ENCODE measurements at places on chromosomes 3 and 15.

DNA sequence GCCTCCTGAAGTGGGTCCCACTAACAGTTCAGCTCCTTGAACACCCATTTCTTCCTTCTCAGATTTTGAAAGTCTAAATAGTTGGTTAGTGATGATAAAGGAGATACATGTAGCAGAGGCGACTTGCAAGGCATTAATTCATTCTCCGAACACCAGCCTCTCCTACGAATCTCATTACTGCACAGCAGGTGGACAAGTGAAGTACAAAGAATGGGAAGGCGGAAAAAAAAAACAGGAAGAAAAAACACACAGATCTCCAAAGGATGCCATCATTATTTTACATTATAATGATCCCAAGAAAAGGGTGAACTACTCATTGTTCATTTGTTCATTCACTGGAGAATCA lies 276.5 kb downstream of the MAGI1 start:
- no peak for DNase-seq

DNA sequence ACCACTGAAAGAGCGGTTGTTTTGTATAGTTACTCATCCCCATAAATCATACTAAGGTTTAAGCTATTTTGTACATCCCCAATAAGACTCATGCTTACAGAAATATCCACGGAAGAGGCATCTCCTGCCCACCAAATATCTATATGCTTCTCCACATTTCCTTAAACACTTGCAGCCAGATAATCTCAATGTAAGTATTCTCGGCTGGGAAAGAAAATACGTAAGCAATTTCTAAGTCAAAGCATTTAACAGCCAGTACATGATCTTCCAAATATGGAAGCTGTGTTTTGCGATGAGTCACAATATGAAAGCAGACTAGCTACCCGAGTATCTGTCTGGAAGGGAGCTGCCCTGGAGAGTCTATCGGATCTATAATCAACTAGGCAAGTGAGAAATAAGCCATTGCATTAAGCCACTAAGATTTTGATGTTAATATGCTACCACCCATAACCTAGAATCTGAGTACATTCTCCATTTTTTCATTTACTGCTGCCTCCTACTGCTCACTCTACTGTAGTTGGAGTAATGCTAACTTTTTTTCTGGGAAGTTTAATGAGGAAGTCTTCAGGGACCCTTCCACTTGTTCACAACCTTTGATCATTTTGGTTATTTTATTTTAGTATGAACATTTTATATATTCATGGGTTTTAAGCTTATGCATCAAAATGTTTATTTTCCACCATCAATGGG lies 26.9 kb upstream of the ZMAT3 start:
- DNase-seq = no peak

DNA sequence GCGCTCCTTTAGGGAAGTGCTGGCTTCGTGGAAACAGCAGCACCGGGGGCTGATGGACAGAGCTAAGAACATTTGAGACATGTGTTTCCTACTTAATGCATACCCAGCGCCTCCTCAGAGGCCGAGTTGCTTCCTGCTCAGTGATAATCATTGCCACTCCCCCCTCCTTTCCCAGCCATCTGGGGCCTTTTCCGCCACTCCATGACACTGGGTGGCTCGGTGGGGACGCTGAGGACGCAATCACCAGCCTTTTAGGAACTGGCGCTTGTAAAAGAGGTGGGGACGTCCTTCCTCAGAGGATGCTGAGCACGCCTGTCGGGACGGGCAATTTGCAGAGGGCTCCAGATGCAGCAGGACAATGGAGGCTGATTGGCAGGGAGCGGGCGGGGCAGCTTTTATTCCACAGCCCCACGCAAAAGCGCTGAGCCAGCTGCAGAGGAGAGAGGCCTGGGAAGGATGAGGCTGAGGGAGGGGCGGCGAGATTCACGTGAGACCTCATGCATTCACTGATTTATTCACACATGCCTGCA lies 22.2 kb upstream of the IQSEC1 start:
- DNase-seq = no peak

DNA sequence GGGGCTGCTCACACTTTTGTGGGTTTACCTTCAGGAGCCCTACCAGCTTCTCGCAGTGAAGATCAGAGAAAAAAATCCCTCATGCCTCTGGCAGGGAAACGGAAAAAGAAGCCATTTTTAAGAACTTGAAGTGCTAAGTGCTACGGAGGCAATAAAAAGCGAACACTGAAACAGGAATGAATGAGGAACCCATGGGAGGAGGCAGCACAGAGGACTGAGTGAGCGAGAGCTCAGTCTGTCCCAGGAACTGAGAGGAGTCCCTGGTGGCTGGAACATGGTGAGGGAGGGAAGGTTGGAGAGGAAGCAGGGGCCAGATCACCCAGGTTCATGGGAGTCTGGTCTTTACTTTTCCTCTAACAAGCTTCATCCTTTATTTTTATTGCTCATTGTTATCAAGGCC lies 228.1 kb upstream of the PROK2 start:
- no peak for DNase-seq

GRCh38 chr3:27544372-27544865 lies 60.2 kb upstream of the SLC4A7 start:
- DNase-seq = no peak

Measured in DMS153 (cell line).